Heart right ventricle (tissue), 16 donors: ENCODE measurements at places on chromosomes 16 and 17. TPM values are rescaled to one million over a fixed set of nuclear protein-coding genes. Genes with fewer than 3 reads are reported as not detected.

DNA sequence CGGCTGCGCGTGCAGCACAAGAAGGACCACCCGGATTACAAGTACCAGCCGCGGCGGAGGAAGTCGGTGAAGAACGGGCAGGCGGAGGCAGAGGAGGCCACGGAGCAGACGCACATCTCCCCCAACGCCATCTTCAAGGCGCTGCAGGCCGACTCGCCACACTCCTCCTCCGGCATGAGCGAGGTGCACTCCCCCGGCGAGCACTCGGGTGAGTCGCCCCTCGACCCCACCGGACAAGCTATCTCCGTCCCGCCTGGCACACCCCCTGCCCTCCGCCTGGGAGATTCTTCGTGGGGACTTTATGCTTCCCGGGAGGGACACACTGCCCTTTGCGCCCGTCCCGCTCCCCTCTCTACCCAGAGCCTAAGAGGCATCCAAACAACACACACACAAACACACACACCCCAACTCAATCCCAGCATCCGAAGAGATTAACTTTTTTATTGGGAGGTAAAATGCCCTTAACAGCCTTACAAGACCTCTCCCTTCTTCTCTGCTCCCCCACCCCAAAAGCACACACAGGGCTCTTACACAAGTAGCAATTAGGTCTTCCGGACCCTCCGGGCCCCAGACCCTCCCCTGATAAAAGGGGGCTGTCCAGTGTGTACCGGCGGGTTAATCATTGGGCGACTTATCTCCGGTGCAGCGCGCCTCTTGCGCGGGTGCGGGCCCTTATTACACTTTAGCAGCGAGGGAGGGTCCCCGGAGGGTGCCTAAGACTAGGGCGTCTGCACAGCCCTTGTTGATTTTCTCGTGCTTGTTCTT is 2.1 kb downstream of the SOX9 start:
- H3K36me3 ChIP-seq: no peaks in the 10 kb centered on the region
- DNase-seq: no peak
- peak overlapping the region; percentile 69 for H3K4me3 ChIP-seq
- H3K4me1 ChIP-seq: peaks cover 39% of the 10 kb centered on the region
- H3K27me3 ChIP-seq: peaks cover 11% of the 10 kb centered on the region

ABCC12 gene
- not detected for total RNA-seq

DNA sequence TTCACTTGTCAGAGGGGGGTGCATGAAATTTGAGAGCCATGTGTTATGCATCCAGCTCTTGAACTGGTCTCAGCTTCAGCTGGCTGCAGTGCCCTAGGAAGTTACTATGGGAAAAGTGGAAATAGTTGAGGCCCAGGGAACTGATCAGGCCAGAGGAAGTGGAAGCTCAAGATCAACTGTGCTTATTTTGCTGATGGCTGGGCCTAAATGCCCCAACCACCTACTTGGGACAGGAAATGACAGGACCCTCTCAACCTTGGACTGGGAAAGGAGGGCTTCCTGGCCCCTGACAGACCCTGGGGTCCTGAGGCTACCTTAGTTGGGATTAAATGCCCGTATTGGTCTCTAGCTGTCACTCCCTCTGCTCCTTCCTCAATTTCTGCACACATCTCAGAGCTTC is 1.2 kb upstream of the TAOK2 start:
- peaks cover 54% of the 10 kb centered on the region for H3K36me3 ChIP-seq
- no peak for DNase-seq
- H3K4me1 ChIP-seq: peaks cover 32% of the 10 kb centered on the region
- no peak overlapping the region for H3K27ac ChIP-seq

DPEP1 gene
- total RNA-seq: not detected

XAF1 gene
- 27.2 TPM for total RNA-seq

MEOX1 gene
- total RNA-seq: 6.4 TPM

DNA sequence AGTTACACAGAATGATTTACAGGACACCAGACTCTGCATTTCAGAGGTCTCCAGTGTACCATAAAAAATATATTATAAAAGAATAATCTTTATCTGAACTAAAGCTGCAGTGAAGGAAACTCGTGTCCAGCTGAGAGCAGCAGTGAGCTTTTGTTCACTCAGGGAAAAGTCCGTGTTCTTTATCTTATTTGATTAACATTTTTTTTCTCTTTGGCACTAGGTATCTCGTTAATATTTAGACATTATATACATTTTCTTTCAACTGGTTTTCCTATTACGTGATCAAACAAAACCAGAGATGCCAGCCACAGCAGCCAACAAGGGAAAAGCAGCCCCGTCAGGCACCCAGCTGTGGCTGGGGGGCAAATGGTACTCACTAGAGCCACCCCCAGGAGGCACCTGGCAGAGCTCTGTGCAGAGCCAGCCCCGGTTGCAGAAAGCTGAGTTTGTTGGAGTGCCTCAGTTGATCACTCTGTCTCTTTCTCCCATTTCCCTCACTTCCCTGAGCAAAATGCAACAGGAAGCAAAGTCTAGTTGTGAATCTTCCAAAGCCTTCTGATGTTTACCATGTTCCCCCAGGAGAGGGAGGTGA is 1.1 kb upstream of the HS3ST4 start:
- DNase-seq: no peak
- peaks cover 69% of the 10 kb centered on the region for H3K27me3 ChIP-seq
- H3K36me3 ChIP-seq: no peaks in the 10 kb centered on the region
- no peaks in the 10 kb centered on the region for H3K4me1 ChIP-seq
- no peak overlapping the region for H3K4me3 ChIP-seq
